Stimulated activated memory B cell treated with anti-CD40 and anti-IgM and Interleukin-4, amounts not matched to agents 10 μg/mL and 1 μg/mL and 100 μg/mL, for 72 hours (primary cell): ENCODE measurements at places on chromosomes 11 and 22.
A peak's percentile ranks its signal among the peaks of the same experiment; 100 is the strongest.

- H3K4me1 ChIP-seq = no peaks in the 10 kb centered on the region
- H3K4me3 ChIP-seq = no peak overlapping the region
- no peak overlapping the region for H3K27ac ChIP-seq
Observed at GRCh38 chr11:112773264-112773663, 188.0 kb upstream of the NCAM1 start.

DNA sequence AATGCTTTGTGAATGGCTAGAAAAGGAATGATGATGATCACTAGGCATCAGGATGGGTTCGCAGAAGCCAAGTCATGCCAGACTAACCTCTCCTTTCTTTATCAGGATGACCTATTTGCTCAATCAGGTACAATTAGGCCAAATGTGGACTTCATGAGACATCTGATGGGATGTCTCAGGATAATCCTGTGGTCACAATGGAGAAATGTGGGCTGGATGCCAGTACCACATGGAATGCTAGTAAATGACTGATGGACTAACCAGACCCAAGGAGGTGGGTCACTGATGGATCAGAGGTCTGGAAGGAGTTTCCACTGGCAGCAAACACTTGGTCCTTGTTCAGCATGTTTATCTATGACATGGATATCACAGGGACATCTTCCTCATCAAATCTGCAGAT lies 94.8 kb upstream of the PHOX2A start:
- peaks cover 11% of the 10 kb centered on the region for H3K4me1 ChIP-seq
- no peak overlapping the region for H3K27ac ChIP-seq
- ATAC-seq = no peak
- H3K36me3 ChIP-seq = peaks cover 50% of the 10 kb centered on the region

DNA sequence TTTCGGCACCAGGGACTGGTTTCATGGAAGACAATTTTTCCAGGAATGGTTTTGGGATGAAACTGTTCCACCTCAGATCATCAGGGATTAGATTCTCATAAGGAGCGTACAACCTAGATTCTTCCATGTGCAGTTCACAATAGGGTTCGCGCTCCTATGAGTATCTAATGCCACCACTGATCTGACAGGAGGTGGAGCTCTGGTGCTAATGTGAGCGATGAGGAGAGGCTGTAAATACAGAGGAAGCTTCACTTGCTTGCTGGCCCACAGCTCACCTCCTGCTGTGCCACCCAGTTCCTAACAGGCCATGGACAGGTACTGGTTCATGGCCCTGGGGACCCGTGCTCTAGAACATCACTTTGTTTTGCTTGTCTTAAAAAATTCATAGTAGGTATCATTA lies 41.8 kb upstream of the AMPD3 start:
- H3K4me1 ChIP-seq = peaks cover 30% of the 10 kb centered on the region
- no peaks in the 10 kb centered on the region for H3K36me3 ChIP-seq
- H3K27me3 ChIP-seq = no peaks in the 10 kb centered on the region
- H3K27ac ChIP-seq = peak overlapping the region; percentile 67
- no peak overlapping the region for H3K4me3 ChIP-seq

DNA sequence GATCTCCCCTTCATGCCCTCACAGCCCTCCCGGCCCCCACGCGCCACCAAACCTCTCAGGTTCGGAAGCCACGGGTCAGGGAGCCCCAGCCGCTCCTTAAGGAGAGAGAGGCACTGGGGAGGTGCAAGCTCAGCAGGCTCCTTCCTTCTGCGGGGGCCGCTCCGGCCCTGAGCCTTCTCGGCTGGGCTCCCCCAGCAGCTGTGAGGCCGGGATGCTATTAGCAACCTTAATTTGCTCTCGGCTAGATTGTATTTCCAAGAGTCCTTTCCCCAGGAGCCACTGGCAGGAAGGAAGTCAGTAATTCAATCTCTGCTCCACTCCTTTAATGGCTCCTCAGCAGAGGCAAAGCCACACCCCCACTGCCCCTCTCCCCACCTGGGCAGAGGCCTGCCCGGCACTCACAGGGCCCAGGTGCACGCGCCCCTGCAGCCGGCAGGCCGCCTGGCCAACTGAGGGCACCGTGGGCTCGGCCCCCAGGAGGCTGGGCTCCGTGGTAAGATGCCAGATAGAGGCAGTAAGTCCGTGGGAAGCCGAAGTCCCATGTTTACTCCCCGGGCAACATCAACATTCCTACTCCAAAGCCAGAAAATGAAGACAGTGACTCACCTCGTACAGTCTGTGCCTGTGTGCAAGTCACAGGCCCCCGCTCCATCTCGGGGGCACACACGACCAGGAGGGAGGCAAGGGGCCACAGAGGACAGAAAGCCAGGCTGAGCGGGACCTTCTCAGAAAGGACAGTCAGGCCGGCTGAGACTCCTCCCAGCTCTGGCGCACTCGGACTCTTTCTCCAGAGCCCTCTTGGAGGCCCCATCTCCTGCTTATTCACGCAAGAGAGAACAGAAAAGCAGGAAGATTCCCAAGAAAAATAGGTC lies 5.2 kb downstream of the IGSF9B start:
- peaks cover 83% of the 10 kb centered on the region for H3K27me3 ChIP-seq
- peaks cover 17% of the 10 kb centered on the region for H3K4me1 ChIP-seq
- H3K27ac ChIP-seq = no peak overlapping the region
- H3K36me3 ChIP-seq = no peaks in the 10 kb centered on the region

- H3K36me3 ChIP-seq = peaks cover 35% of the 10 kb centered on the region
- H3K27ac ChIP-seq = peak overlapping the region; percentile 74
- no peak overlapping the region for H3K4me3 ChIP-seq
- no peaks in the 10 kb centered on the region for H3K27me3 ChIP-seq
Observed at GRCh38 chr22:40583053-40583741, 53.3 kb downstream of the MRTFA start.

DNA sequence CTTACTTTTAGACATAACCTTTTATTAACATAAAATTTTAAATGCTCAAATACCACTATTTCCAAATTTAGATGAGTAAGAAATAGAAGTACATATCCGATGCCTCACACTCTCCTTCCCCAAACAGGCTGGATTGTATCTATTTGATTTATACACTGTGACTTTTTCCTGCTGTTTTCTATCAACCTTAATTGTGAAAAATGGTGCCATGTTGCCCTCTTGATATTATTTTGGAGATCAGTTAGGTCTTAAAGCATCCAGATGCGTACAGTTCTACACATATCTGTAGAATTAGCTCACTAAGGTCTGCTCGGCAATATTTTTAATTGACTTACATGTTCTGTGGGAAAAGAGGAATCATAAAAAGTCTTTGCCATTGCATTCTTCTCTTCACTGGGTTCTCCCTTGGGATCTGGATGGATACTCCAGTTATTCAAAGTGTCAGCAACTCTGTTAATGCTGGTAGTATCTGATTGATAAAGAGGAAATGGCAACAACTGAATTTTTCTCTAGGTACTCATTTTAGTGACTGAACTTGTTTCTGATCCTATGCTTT lies 27.2 kb downstream of the EIF3M start:
- ATAC-seq = no peak
- H3K27ac ChIP-seq = no peak overlapping the region
- no peak overlapping the region for H3K4me3 ChIP-seq
- no peaks in the 10 kb centered on the region for H3K4me1 ChIP-seq

- peaks cover 31% of the 10 kb centered on the region for H3K36me3 ChIP-seq
- no peak overlapping the region for H3K4me3 ChIP-seq
- no peak for ATAC-seq
- H3K27ac ChIP-seq = no peak overlapping the region
- H3K4me1 ChIP-seq = peaks cover 44% of the 10 kb centered on the region
Observed at GRCh38 chr11:33294224-33294623, 37.0 kb downstream of the HIPK3 start.

- no peaks in the 10 kb centered on the region for H3K36me3 ChIP-seq
- no peaks in the 10 kb centered on the region for H3K4me1 ChIP-seq
- no peak overlapping the region for H3K4me3 ChIP-seq
- no peaks in the 10 kb centered on the region for H3K27me3 ChIP-seq
- no peak overlapping the region for H3K27ac ChIP-seq
Observed at GRCh38 chr11:27910186-27910931, 197.6 kb downstream of the KIF18A start.
